ENCODE measurements at places on chromosomes 7 and 10.

- DNase-seq, result no peak
These were observed 82.9 kb downstream of the NPY start for GRCh38 chr7:24366876-24367275.

GRCh38 chr7:14858410-14858809 is 44.1 kb downstream of the DGKB start:
- DNase-seq, result no peak

DNA sequence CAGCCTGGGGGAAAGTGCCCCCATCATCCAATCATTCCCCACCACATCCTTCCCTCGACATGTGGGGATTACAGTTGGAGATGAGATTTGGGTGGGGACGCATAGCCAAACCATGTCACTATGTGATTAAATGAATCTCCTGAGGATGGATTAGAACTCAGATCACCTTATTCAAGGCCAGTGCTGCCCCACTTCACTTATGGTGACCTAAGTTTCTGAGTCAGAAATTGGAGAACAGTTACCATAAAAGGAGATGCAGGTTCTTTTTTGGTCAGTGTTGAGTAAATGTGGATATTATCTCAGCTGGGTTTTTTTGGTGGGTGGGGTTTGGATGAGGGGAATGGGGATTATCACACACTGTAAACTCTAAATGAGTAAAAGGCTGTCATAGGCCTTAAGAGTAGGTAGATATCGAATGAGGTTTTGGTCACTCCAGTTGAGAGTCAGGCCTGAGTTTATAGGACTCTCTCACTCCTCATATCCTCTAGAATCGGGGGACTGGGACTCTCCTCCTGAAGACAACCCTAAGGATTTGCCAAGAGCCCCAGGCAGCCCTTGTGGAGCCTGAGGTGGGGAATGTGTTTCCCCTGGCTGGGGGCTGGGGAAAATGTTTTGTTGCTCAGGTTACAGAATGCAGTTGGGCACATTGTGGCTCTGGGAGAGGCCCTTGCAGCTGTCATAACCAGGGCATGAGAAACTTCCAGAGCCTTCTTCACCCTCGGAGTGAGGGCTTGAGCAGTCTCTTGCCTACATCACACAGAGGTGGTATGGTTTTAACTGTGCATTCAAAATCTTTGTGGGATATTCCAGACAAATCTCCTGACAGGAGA is 213.0 kb downstream of the BAMBI start:
- no peak for DNase-seq

DNA sequence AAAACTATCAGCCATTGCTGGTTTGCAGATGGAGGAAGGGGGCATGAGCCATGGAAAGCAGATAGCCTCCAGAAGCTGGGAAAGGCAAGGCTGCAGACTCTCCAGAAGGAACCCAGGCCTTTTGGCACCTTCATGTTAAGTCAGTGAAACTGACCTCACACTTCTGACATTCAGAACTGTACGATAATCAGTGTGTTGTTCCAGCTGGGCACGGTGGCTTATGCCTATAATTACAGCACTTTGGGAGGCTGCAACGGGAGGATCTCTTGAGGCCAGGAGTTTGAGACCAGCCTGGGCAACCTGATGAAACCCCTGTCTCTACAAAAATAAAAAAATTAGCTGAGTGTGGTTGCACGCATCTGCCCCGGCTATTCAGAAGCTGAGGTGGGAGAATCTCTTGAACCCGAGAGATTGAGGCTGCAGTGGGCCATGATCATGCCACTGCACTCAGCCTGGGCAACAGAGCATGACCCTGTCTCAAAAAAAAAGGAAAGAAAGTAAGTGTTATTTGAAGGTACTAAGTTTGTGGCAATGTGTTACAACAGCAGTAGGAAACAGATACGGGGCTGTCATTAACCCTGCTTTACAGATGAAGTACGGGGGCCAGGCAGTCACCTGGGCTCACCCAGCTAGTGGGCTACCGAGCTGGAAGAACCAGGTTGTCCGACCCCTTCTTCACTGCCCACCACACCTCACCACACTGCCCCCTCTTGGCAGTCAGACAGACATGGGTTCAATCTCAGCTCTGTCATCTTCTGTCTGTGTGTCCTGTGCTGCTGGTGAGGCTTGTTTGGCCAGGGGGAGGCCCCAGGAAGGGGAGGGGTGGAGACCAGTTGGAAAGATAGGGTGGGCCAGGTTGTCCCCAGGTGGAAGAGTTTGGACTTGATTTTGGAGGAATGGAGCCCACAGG is 18.3 kb downstream of the CHST3 start:
- no peak for DNase-seq

GRCh38 chr10:42939685-42940366 is 137.0 kb upstream of the RET start:
- no peak for DNase-seq

DNA sequence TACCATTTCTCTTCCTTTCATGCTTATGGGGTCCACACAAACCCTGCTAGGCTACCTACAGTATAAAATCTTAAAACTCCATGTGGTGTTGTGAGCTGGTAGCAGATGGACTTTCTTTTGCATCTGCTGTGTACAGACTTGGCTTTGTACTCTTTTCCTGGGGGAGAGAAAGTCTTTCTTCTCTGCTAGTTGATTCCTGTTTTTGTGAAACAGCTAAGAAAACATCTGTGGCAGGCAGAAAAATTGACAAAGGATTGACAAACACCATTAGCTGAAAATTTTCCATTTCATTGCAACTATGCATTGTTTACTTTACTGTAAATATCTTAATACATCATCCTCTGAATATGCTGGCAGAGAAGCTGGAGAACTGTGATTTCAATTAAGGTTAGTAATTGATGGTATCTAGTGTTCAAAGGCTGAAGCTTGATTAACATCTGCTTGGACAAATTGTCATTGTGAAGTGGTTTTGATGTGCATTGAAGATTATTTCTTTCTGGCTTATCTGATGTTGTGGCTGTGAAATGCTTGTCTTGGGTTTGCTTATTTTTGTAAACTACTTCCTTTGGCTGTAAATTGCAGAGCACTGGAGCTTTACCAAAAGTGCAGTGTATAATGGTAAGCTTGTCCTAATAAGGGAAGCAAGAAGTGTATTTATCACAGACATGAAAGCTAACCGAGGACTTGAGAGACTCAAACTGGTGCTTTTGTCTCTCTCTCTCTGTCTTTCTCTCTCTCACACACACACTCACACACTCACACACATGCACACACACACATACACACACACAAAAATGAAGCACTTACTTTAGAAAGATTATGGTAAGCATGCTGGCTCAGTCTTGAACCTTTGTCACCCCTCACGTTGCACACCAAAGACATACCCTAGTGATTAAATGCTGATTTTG is at the start of gene FOXP2:
Gene FOXP2, plus strand, starts transcription at position 660 of the 908 bp plus-strand sequence. CDS start 11,697 bp downstream, outside the sequence.
- DNase-seq, result no peak

DNA sequence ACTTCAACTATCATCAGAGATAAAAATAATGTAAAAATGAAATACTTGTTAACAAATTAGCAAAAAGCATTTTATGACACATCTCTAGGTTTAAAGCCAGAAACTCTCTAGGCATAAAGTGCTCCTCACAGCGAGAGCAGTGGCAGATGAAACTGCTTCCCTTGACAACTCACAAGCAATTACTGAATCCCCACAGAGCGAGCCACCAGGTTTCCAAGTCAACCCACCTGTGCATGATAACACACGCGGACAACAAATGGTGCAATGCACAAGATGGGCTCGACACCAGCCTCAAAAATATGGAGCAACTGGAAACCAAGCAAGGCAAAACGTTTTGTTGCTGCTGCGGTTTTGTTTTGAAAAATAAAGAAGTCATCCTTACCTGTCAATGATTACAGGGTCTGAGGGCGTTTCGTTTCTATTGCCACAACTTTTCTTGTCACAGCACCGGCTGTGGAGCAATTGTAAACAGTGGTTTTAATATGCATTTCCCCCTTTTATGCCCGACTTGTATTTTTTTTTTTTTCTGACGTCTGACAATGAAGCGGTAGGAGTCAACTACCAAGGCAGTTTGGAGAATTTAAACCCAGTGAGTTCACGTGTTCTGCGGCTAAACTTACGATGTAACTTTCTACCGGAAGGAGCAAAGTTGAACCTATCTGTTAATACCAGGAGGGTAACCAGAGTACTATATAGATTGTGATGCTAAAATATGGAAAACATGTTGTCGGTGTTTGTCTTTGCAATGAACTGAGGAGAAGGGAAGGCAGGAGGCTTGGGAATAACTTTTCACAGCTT is 7.0 kb downstream of the EBF3 start:
- no peak for DNase-seq

DNA sequence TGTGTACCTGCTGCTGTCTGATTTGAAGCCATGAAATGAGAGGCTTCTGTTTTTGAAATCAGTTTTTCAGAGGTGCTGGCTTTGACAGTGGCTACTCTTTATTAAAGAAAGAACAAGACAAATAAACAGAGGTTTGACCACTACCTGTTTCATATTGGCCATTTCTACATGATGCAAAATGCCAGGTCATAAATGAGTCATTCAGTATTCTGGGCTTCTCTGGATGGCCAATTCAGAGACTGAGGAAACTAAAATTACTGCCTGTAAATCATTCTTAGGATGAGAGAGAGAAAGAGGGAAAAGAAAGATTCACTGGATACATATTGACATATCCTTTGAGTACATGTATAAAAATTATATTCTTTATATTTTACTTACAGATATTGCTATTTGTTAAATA is 303.3 kb upstream of the ETV1 start:
- no peak for DNase-seq

GRCh38 chr7:117319181-117319580 is 3.7 kb downstream of the WNT2 start:
- DNase-seq, result no peak

- DNase-seq, result no peak
These were observed 44.9 kb downstream of the ANXA8 start for GRCh38 chr10:47438857-47439474.

DNA sequence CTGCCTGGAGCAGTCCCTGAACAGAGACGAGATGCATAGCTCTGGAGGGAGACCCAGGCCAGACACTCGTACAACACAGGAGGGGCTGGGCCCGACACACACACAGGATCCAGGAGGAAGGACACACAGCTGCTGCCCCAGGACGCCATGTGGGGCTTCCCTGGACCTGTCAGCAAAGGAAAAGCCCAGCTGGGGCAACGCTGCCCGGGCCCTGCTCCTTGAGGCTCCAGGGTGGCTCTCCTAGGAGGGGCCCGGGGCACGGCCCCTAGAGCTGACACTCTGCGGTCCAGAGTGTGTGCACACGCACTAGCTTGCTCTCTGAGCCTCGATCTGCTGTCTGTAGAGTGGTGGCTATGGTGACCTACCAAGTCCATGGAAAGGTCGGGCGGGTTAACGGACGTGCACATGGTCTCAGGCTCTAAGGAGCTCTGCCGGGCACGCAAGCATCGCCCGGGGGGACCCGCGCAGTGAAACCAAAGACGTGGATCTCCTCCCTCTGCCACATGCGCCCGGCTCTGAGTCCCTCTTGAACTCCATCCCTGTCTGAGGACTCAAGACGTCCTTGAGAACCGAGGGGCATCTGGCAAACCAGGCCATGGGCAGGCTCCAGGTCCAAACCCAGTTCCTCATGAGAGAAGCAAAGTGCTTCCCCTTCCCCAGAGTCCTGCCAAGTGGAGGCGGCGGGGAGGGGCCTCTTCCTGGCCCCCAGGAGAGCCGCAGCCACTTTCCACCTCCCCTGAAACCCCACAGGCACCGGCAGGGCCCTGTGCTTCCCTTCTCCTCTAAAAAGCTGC is 279.0 kb downstream of the ELFN1 start:
- DNase-seq, result no peak

DNA sequence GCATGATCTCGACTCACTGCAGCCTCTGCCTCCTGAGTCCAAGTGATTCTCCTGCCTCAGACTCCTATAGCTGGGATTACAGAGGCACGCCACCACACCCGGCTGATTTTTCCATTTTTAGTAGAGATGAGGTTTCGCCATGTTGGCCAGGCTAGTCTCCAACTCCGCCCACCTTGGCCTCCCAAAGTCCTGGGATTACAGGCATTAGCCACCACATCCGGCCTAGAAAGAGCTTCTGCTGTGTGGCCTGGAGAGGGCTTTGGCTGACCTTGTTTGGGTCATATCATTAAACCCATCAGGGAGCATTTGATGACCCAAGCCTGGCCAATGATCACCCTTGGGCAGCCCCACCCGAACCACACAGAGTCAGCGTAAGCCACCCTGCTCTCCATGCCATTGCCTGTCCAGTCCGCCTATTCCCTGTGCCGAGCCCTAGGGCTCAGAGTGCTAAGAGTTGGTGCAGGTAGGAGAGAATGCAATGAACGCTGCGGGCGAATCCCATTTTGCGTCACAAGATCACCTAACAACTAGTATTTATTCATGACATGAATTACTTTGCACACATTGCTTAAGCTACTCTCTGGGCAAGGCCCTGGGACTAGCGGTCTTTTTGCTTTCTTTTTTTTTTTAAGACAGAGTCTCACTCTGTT is 22.3 kb upstream of the GDI2 start:
- DNase-seq, result no peak

GRCh38 chr10:131725581-131726069 is 175.2 kb upstream of the PPP2R2D start:
- no peak for DNase-seq

DNA sequence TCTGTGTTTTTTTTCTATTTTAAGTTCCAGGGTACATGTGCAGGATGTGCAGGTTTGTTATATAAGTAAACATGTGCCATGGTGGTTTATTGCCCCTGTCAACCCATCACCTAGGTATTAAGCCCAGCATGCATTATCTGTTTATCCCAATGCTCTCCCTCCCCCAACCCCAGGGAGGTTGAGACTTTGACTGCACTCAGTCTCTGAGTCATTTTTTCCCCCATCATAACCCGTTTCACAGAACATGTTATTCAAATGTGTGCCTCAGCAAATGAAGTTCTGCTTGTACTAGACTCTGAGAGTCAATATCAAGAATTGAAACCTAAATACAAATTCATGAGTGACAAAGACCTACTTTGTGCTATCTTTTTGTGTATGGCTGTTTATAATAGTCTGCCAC is 70.0 kb upstream of the CYP26C1 start:
- DNase-seq, result no peak

DNA sequence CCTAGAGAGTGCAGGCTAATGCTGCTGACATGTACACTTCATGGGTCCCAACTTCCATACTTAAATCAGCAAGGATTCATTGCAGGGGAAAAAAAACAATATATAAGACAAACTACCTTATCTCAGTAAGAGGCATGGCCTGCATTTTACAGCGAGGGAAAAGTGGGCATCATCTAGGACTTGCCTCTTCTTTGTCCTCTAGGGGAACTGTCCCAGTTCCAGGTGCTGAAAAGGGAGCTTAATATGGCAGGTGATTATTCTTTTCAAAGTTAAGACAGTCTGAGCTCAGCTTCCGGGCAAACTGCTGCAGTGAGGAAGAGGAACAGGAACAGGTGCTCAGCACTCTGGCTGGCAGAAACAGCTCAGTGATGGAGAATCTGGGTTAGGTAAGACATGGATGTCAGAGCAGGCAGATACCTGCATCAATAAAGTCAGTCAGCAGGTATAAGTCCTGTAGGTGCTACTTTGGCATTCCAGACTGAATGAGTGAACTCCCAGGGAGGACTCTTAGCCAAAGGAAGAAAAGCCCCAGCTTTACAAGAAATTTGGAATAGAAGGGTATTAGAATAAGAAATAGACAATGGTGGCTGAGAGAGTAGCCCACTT is 147.2 kb downstream of the TMEM178B start:
- no peak for DNase-seq

DNA sequence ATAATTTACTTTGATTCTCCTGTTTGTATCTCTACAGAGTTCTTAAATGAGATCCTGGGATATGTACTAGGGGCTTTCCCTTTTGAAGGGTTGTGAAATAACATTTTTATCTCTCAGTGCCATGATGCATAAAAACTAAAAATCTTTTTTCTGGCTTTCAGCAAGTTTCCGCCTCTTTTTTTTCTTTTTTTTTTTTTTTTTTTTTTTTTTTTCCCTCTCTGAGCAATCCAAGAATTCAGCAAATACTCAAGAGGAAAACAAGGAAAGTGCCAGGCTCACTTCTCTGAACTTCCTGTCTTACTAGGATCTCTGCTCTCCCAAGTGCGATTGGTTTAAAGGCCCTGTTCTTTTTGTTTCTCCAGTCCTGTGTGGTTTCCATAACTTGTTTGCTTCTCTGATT is 79.9 kb downstream of the HYCC1 start:
- no peak for DNase-seq

All from progenitor cell of endocrine pancreas (in vitro differentiated cells).